ENCODE measurements at places on chromosomes 3 and 15.
A peak's percentile ranks its signal among the peaks of the same experiment; 100 is the strongest.

DNA sequence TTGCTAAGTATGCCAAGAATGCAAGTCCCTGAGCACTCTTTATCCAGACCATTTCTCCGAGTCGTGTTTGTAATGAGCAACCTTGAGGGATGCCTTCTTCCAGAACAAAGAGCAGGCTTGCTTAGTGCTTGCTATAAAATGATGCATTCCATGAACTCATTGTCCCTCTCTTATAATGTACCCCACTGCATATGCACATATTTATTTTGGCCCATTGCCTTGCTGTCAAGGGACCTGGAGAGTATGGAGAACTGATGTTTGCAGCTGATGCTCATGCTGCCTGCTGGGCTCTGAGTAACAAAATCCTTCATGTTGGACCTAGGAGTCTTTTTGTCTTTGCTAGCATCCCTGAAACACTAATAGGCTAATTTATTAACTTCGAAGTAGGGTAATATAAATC, 97.8 kb upstream of the AADACL2 start:
- H3K27me3 ChIP-seq: no peaks in the 10 kb centered on the region
- H3K4me1 ChIP-seq: no peaks in the 10 kb centered on the region
- no peak overlapping the region for H3K4me3 ChIP-seq
- DNase-seq: no peak
- H3K36me3 ChIP-seq: no peaks in the 10 kb centered on the region

DNA sequence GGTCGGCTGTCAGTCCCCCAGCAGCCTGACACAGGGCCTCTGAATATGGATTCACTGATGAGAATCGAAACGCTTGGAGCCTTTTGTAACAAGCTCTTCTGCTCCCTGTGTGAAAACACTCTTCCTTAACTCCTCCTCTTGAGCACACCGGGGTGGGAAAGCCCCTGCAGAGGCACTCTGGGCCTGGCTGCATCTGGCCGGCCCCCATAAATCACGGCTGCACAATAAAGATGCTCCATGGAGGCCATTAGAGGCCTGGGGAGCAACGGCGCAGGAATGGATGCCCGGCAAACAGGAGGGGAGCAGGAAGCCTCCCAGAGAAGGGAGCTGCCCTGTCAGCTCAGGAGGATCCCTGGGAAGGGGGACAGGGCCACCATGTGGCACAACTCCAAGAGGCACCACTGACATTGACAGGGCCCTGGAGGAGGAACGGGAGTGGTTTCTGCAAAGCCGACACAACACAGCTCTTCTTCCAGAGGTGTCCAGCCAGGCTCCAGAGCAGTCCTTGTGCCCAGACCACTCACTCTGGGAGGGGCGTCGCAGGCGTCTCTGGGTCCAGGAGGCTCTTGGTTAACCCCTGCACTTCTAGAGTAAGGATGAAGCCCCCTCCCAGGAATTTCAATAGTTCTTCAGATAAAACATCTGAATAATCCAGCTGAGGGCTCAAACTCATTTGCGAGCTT, 509.3 kb upstream of the PPP2R3A start:
- no peak overlapping the region for H3K4me3 ChIP-seq
- no peaks in the 10 kb centered on the region for H3K27me3 ChIP-seq
- H3K4me1 ChIP-seq: no peaks in the 10 kb centered on the region
- peak; percentile 31 for DNase-seq
- no peak overlapping the region for H3K27ac ChIP-seq

DNA sequence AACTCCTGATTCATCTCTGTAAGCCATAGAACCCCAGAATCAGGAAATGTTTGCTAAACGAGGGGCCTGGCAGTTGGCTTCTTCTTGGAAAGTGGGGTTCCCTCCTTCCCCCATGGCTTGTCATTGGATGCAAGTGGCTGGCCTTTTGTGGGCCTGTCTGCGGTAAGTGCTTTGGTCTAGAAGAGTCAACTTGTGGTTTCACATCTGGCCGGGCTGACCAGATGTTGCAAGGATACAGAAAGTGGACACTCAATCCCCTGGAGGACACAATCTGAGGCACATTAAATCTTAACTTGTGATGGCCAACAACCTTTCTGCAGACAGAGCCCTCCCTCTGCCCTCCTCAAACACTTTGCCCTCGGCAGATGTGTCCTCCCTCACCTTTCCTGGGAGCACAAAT, 1.1 kb downstream of the FAH start:
- H3K36me3 ChIP-seq: no peaks in the 10 kb centered on the region
- no peak overlapping the region for H3K4me3 ChIP-seq
- H3K4me1 ChIP-seq: no peaks in the 10 kb centered on the region
- H3K27ac ChIP-seq: no peak overlapping the region
- no peaks in the 10 kb centered on the region for H3K27me3 ChIP-seq

GRCh38 chr3:131091768-131092167, 65.1 kb downstream of the NEK11 start:
- no peaks in the 10 kb centered on the region for H3K36me3 ChIP-seq
- peak; percentile 27 for DNase-seq
- no peaks in the 10 kb centered on the region for H3K4me1 ChIP-seq
- no peak overlapping the region for H3K4me3 ChIP-seq

GRCh38 chr3:104746056-104746455, 620.7 kb upstream of the ALCAM start:
- no peak for DNase-seq
- H3K36me3 ChIP-seq: no peaks in the 10 kb centered on the region
- no peak overlapping the region for H3K4me3 ChIP-seq
- H3K27me3 ChIP-seq: no peaks in the 10 kb centered on the region
- no peaks in the 10 kb centered on the region for H3K4me1 ChIP-seq
- H3K27ac ChIP-seq: no peak overlapping the region

DNA sequence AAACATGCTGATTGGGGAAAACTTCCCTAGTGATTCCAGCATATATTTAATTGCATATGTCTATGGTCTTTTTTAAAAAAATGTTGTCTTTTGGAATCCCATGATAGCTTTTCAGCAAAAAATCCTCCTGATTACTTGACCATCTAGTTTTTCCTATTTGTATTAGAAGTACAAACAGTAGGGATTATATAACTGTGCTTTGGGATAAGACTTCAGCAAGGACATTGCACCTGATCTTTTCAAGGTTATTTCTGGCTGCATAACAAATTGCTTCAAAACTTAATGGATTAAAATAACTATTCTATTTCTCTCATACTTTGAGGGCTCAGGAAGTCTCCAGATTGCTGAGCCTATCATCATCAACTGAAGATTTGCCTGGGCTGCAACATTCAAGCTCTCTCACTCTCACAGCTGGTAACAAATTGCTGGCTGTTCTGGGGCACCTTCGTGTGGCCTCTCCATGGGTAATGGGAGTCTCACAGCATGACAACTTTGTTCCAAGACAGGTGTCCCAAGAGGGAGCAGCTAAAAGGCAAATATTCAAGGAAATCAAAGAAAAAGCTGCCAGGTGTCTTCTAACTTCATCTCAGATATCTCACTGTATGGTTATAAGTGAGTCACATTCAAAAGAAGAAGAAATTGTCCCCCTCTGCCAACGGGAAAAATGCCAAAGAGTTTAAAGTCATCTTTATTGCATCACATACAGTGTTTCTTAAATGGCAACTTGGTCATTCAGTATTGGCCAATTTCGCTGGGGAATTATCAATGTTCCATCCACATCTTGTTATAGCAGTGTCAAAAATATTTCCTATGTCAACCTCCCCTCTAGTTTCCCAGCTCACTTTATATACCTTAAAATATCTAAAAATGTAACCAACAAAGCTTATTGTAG, 644.5 kb upstream of the GRM7 start:
- no peak overlapping the region for H3K4me3 ChIP-seq
- no peak for DNase-seq
- no peaks in the 10 kb centered on the region for H3K4me1 ChIP-seq
- no peak overlapping the region for H3K27ac ChIP-seq
- H3K27me3 ChIP-seq: no peaks in the 10 kb centered on the region

- H3K4me3 ChIP-seq: no peak overlapping the region
- no peak overlapping the region for H3K27ac ChIP-seq
- no peaks in the 10 kb centered on the region for H3K36me3 ChIP-seq
These were observed 75.5 kb downstream of the NEDD4 start for GRCh38 chr15:55917881-55918296.

DNA sequence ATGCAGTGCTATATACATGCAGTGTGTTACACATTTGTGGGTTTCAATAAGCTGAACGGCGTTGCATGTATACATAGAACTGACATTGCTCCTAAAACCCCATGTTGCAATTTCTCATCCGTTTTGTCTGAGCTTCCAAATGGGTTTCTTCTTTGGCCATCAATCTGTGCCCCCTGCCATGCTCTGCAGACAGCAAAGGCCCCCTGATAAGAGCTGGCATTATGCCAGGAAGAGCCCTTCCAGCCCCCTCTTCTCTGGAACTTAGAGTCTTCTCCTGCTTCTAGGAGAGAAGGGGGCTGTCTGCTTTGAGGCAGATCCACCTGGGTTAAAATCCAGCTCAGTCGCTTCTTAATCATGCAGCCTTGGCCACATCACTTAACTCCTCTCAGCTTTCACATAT, 254.0 kb downstream of the SLCO3A1 start:
- no peaks in the 10 kb centered on the region for H3K27me3 ChIP-seq
- H3K4me1 ChIP-seq: no peaks in the 10 kb centered on the region
- no peak for DNase-seq
- H3K27ac ChIP-seq: no peak overlapping the region
- H3K36me3 ChIP-seq: no peaks in the 10 kb centered on the region

GRCh38 chr15:37072181-37072580, 28.2 kb downstream of the MEIS2 start:
- H3K4me1 ChIP-seq: no peaks in the 10 kb centered on the region
- no peak overlapping the region for H3K27ac ChIP-seq
- H3K36me3 ChIP-seq: no peaks in the 10 kb centered on the region

- peaks cover 4% of the 10 kb centered on the region for H3K36me3 ChIP-seq
- H3K4me1 ChIP-seq: no peaks in the 10 kb centered on the region
- no peak for DNase-seq
These were observed 10.4 kb downstream of the TTC14 start for GRCh38 chr3:180612364-180612763.

GRCh38 chr3:11300970-11301369, 28.8 kb downstream of the ATG7 start:
- no peaks in the 10 kb centered on the region for H3K27me3 ChIP-seq
- H3K4me1 ChIP-seq: no peaks in the 10 kb centered on the region
- no peak for DNase-seq
- no peaks in the 10 kb centered on the region for H3K36me3 ChIP-seq
- H3K4me3 ChIP-seq: no peak overlapping the region
- H3K27ac ChIP-seq: no peak overlapping the region

DNA sequence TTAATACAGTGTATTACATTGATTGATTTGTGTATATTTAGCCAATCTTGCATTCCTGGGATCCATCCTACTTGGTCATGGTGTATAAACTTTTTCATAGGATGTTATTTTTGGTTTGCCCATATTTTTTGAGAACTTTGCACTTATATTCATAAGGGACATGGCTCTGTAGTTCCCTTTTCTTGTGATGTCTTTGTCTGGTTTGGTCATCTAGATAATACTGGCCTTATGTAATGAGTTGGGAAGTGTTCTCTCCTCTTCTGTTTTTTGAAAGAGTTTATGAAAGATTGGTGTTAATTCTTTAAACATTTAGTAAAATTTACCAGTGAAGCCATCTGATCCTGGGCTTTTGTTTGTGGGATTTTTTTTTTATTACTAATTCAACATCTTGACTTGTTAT, 9.6 kb downstream of the CHST13 start:
- H3K36me3 ChIP-seq: no peaks in the 10 kb centered on the region
- H3K27ac ChIP-seq: no peak overlapping the region
- no peak overlapping the region for H3K4me3 ChIP-seq
- DNase-seq: no peak

- no peaks in the 10 kb centered on the region for H3K4me1 ChIP-seq
- H3K4me3 ChIP-seq: no peak overlapping the region
- no peak for DNase-seq
- no peak overlapping the region for H3K27ac ChIP-seq
- H3K27me3 ChIP-seq: no peaks in the 10 kb centered on the region
- H3K36me3 ChIP-seq: no peaks in the 10 kb centered on the region
These were observed 255.2 kb downstream of the LSAMP start for GRCh38 chr3:116190095-116190494.

DNA sequence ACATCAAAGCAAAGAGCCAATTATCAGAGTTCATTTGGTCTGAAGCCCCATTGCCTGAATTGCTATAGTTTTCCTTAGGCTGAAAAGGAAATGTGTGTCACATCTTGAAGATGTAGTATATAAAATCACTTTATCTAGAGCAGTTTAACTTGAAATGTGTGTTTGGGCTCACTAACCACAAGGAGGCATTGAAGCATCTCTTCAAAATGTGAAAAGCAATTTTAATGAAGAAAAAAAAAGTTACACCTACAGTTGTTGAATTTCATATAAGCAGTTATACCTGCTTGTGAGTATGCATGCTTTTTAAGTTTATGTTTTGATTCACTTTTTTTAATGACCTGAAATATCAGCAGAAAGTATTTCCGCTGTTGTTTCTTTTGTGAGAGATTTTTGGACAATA, 129.3 kb downstream of the IQCH start:
- DNase-seq: no peak
- no peak overlapping the region for H3K4me3 ChIP-seq
- H3K27me3 ChIP-seq: no peaks in the 10 kb centered on the region
- H3K27ac ChIP-seq: no peak overlapping the region
- H3K36me3 ChIP-seq: no peaks in the 10 kb centered on the region

GRCh38 chr3:41131224-41131623, 68.1 kb upstream of the CTNNB1 start:
- H3K4me1 ChIP-seq: no peaks in the 10 kb centered on the region
- no peaks in the 10 kb centered on the region for H3K36me3 ChIP-seq
- no peak overlapping the region for H3K4me3 ChIP-seq
- no peak overlapping the region for H3K27ac ChIP-seq

GRCh38 chr3:184786280-184786941, 25.6 kb upstream of the VPS8 start:
- no peaks in the 10 kb centered on the region for H3K27me3 ChIP-seq
- H3K36me3 ChIP-seq: no peaks in the 10 kb centered on the region
- no peak overlapping the region for H3K27ac ChIP-seq
- H3K4me1 ChIP-seq: peaks cover 5% of the 10 kb centered on the region
- no peak for DNase-seq

GRCh38 chr3:69186575-69187093, 64.2 kb upstream of the LMOD3 start:
- H3K27me3 ChIP-seq: no peaks in the 10 kb centered on the region
- H3K4me1 ChIP-seq: no peaks in the 10 kb centered on the region
- H3K27ac ChIP-seq: no peak overlapping the region
- DNase-seq: no peak
- no peak overlapping the region for H3K4me3 ChIP-seq

DNA sequence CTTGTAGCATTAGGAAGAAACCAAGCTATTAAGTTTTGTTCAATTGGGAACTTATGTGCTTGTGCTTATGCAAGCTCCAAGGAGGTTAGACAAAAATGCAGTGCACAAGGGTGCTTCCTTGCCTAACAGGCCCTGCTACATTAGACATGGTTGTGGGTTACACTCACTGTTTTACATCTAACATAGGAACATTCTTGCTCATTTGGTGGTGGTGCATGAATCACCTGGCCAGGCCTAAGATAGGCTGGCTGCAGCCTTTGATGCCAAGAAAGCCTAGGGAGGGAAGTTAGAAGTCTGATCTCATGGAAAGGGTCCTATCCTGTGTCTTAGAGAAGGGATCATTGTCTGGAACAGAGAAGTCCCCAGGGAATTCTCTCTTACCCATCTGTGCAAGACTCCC, 43.5 kb downstream of the CA12 start:
- no peak overlapping the region for H3K27ac ChIP-seq
- peaks cover 19% of the 10 kb centered on the region for H3K4me1 ChIP-seq
- no peaks in the 10 kb centered on the region for H3K27me3 ChIP-seq
- no peak overlapping the region for H3K4me3 ChIP-seq

GRCh38 chr15:27956285-27956684, 142.8 kb downstream of the OCA2 start:
- no peak overlapping the region for H3K4me3 ChIP-seq
- no peak overlapping the region for H3K27ac ChIP-seq
- DNase-seq: no peak

GRCh38 chr15:46450112-46450809, 815.4 kb downstream of the SQOR start:
- H3K27me3 ChIP-seq: no peaks in the 10 kb centered on the region
- no peak overlapping the region for H3K4me3 ChIP-seq
